Prostate gland (tissue), 2 donors: ENCODE measurements at places on chromosomes 2 and 18. TPM values are rescaled to one million over a fixed set of nuclear protein-coding genes. Genes with fewer than 3 reads are reported as not detected.

- DNase-seq = no peak
Measured at GRCh38 chr2:197304556-197305011, 6.0 kb downstream of the ANKRD44 start.

- DNase-seq = no peak
Measured at GRCh38 chr2:141570474-141571131, 560.2 kb downstream of the LRP1B start.

DNA sequence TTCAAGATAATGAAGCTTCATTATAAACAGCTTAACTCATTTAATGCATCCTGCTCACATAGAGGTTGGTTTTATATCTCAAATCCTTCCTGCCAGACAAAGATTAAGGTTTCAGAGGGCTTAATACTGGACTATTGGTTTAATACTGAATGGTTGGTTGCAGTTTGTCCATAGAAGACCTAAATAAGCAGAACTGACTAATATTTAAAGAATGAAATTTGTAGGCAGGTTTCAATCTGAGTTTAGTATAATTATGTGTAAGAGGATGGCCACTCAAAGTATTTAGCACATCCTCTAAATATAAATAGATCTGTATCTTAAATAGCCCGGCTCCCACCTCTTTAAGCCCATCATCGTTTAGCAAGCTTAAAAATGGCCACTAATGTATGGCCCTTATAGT, 92.5 kb downstream of the EPB41L5 start:
- DNase-seq = no peak

DNA sequence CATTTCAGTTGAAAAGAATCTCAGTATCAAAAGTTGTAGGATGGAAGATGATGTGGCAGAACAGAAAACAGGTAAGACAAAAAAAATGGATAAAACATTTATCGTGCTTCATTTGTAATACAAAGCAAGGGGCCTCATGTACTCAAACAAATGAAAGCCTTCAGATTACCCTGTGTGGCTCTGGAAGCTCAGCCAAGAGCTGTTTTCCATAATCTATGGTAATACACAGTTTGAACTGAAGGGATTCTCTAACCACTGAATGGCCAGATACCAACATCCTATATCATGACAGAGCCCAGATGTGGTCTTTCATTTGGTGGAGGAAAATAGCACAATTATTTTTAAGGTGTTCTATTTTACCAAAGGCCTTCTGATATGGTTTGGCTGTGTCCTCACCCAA, 272.1 kb upstream of the RND3 start:
- no peak for DNase-seq

DNA sequence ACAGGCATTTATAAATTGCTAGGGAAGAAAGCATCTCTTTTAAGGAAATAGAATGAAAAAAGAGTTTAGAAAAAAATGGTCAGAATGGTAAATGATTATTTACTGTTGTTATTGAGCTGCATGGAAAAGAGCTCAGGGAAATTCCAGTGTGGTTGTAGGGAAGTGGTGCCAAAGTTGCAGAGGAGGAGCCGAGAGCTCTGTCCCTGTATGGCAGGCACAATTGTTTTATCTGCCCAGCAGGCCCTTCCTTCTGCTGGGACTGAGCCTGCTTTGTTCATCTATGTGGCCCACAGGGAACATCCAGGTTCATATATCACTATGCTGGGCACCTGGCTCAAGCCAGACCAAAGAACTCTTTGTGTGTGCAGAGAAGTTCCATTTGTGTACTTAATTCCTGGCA, 80.8 kb upstream of the AGAP1 start:
- DNase-seq = no peak

DNA sequence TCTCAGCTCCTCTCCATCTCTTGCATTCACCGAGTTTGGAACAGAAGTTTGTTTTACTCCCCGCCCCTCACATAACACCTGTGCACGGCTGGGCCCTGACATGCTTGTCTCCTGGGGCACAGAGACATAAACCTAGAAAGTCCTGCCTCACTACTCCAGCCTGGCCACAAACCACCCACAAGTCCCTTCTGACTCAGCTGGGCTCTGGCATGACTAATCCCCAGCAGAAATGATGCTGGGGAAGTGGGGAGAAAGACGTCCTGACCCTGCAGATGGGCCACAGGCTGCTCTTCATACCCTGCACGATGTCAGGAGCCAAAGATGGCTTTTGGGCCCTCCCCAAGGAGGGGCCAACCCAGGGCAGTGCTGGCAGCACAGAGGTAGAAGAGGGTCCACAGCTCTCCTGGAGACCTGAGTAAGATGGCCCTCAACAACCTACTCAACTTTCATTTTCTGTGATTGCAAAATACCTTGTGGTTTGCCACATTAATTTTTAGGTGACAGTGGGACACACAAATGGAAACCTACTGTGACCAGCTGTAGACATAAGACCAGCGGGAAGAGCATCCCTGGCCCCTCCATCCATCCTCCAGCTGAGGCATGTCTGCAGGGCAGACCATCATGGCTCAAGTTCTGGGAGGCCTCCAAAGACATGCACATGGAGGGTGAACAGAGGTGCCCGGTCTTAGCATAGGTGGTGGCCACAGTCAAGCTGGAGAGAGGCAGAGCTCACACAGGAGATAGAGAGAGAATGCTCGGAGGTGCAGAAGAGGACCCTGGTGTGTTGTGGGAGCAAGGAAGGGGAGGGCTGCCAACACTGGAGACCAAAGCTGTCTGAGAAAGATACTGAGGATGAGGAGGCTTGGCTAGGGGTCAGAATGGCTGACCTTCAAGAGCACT, 40.0 kb downstream of the DNMT3A start:
- DNase-seq = no peak

- DNase-seq = no peak
Measured at GRCh38 chr2:145050134-145050533, 530.2 kb upstream of the ZEB2 start.

ST6GAL2 gene
- total RNA-seq = 48.3 TPM

SPAG16 gene
- total RNA-seq = 27.1 TPM

RUFY4 gene
- 0.27 TPM for total RNA-seq

CPLX4 gene
- total RNA-seq = not detected

AGBL5 gene
- 31.9 TPM for total RNA-seq

PAX8 gene
- 1.0 TPM for total RNA-seq
